ENCODE measurements at places on chromosomes 7 and 10.

GRCh38 chr10:34374356-34375045 lies 440.6 kb downstream of the PARD3 start:
- H3K4me1 ChIP-seq = 0 out of 2 replicates have a peak, but pooled peaks cover 2% of the 10 kb centered on the region
- no peak for DNase-seq
- H3K27ac ChIP-seq = no peak overlapping the region
- H3K4me3 ChIP-seq = no peak overlapping the region
- H3K27me3 ChIP-seq = no peaks in the 10 kb centered on the region
- no peaks in the 10 kb centered on the region for H3K36me3 ChIP-seq

GRCh38 chr7:142439739-142440138 lies 181.9 kb upstream of the PRSS58 start:
- H3K27me3 ChIP-seq = no peaks in the 10 kb centered on the region
- H3K4me3 ChIP-seq = no peak overlapping the region
- H3K27ac ChIP-seq = no peak overlapping the region
- H3K36me3 ChIP-seq = no peaks in the 10 kb centered on the region
- peaks cover 5% of the 10 kb centered on the region for H3K4me1 ChIP-seq
- DNase-seq = no peak

DNA sequence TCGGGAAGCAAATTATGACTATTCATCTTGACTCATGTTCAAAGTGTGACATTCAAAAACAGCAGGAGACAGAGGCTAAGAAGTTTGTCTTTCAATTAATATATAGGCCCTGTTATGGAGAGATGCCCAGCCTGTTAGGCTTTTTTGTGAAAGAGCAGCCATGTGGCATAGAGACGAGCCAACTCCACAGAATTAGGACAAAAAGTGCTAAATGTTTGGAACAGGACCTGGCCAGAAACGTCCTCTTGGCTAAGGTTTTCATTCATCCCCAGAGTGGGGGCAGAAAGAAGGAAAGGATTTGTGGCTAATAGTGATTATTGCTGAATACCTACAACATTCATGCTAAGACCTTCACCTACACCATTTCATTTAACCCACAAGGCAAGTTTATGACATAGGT lies 324.7 kb upstream of the NPVF start:
- H3K4me1 ChIP-seq = no peaks in the 10 kb centered on the region
- H3K4me3 ChIP-seq = no peak overlapping the region
- DNase-seq = no peak
- H3K27ac ChIP-seq = no peak overlapping the region
- H3K27me3 ChIP-seq = no peaks in the 10 kb centered on the region
- no peaks in the 10 kb centered on the region for H3K36me3 ChIP-seq

DNA sequence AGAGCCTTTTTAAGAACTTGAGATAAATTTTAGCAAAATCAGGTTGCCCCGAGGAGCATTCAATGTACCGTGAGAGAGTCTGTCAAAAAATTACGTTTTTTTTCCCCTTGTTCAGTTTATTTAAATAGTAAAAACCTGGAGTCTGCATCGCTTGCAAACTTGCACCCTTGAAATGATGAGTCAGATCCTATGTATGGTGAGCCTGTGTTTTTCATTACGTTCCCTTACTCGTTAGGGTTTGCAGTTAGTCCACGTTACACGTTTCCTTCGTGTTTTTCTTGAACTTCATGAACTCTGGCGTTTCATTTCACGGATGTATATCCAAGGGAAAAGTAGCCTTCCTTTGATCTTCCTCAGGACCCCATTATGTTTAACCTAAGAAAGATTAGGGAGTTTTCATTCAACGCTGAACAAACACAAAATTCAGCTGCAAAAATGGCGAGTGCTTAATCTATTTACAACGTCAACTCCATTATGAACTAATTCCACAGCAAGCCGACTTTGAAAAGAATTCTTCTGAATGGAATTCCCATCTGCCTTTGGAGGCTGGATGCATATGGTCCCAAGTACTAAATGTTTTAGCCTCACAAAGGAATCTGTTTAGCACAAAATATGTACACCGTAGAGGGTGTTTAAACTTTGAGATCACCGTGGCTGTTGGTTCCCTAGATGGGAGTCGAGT lies 182.4 kb downstream of the MYOF start:
- no peak overlapping the region for H3K27ac ChIP-seq
- no peak for DNase-seq
- no peaks in the 10 kb centered on the region for H3K4me1 ChIP-seq
- H3K27me3 ChIP-seq = no peaks in the 10 kb centered on the region
- H3K36me3 ChIP-seq = no peaks in the 10 kb centered on the region

DNA sequence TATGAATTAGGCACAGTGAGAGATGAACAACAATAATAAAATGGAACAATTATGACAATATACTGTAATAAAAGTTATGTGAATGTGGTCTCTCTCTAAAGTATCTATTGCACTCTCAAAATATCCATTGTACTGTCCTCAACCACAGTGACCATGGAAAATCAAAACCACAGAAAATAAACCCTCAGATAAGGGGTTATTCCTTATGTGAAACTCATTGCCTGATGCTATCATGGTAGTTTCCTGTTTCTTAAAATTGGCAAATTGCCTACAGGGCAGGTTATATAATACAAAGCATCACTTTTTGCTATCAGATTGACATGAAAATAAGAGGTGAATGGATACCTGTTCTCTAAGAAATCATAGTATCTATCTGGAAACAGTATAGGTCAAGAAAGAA lies 3.8 kb downstream of the MCM10 start:
- peaks cover 7% of the 10 kb centered on the region for H3K4me1 ChIP-seq
- H3K27ac ChIP-seq = no peak overlapping the region
- no peak overlapping the region for H3K4me3 ChIP-seq
- no peak for DNase-seq

Measured in GM12878 (cell line).